KBM-7 (cell line): ENCODE measurements at places on chromosomes 4 and X.

DNA sequence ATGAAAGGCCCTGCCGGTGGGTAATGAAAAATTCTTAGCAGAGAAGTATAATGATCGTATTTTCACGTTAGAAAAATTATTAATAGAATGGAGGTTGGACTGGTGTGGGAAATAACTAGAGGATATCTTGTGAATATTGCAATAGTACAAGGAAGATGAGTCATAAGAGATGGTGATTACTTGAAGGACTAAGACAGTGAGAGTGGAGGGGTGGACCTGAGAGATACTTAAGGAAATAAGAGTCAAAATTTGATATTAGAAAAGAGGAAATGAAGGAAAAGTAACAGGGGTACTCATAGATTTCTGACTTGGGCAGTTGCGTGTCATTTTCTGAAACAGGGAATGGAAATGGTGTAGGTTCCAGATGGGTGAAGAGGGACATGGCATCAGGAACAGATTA is 1.7 kb upstream of the USP53 start:
- DNase-seq, result no peak

DNA sequence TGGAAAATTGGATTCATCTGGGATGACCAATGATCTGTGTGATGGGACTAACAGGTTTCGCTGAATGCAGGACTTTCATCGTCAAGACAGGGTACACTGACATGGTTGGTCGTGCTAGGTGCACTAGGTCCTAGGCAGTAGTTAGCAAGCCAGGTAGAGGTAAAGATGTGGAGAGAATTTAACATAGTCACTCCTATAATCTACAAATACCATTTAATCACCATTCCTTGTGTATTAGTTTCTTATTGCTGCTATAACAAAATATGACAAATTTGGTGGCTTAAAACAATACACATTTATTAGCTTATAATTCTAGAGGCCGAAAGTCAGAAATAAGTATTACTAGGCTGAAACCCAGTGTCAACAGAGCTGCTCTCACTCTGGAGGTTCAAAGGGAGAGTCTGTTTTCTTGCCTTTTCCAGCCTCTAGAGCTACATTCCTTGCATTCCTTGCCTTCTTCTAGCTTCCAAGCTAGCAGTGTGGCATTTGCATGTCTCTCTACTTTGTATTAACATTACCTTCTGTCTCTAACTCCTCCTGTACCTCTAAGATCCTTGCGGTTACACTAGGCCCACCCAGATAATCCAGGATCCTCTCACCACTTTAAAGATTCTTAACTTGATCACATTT is 98.7 kb upstream of the GRIA3 start:
- no peak for DNase-seq

GRCh38 chrX:10622197-10622596 is 1.8 kb upstream of the MID1 start:
- DNase-seq, result no peak

DNA sequence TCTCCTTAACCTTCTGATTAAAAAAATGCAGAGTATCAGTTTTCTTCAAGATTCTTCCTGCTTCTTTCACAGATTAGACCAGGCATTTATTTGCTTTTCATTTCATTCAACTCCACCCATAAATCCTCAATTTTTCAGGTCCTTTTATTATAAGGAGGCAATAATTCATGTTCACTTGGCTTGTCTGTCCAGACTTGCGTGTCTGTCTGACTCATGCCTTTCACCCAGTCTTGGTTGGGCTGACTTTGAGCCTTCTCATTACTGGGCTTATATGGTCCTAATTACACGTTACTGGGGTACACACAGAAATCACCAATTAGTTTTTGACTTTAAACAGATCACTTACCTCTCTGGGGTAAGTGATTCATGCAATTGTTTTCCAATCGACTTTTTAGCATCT is 48.8 kb upstream of the GALNT7 start:
- DNase-seq, result no peak

DNA sequence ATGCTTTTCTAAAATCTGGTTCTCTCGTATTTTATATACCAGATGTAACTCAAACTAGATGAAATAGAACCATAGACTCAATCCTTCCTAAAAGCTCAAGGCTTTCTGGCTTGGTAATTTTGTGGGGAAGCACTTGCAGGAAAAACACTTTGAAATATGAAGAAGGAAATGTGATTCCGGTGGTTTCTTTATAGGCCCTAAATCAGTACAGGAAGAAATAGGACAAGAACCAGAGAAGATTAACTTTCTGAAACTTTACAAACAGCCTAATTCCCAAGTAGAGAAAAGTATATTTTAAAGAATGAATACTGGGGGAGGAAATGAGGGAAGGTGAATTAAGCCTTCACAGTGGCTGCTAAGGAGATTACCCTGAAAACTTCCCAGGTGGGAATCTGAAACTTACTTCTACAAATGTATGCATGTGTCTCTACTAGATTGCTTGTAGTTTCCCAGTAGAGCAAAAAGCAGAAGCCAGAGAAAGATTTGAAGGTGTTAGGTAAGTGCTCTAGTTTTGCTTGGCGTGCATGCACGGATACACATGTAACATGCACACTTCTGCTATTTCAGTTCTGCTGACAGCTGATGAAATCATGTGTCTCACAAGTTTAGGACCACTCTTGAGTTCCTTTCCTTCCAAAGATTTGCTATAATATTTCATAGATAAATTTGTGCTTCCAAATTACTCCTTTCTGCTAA is 92.1 kb downstream of the AFF1 start:
- peak; percentile 80 for DNase-seq

DNA sequence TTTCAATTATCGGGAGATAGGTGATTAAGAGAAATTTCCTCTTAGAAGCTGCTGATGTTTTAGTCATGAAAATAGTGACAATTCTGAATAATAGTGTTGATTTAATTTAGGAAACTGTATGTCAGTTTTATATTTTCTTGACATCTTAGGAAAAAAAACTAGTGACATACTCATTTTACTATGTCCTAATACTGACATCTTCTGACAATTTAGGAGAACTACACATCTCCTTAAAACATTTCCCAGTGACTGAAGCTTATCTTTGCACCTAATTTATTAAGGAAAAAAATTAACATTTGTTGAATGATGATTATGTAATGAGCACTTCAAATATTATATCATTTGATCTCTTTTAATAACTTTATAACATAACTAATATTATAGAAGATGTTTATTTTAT is 42.0 kb upstream of the RBMXL3 start:
- peak; percentile 37 for DNase-seq

GRCh38 chr4:29326816-29327215 is 1393.4 kb upstream of the PCDH7 start:
- DNase-seq, result no peak

- DNase-seq, result no peak
Measured at GRCh38 chrX:43065978-43066377, 288.0 kb upstream of the PPP1R2C start.

GRCh38 chr4:109128589-109128988 is 173.9 kb downstream of the COL25A1 start:
- DNase-seq, result no peak

- peak; percentile 82 for DNase-seq
Measured at GRCh38 chrX:102976793-102977495, 39.9 kb downstream of the RAB40AL start.

DNA sequence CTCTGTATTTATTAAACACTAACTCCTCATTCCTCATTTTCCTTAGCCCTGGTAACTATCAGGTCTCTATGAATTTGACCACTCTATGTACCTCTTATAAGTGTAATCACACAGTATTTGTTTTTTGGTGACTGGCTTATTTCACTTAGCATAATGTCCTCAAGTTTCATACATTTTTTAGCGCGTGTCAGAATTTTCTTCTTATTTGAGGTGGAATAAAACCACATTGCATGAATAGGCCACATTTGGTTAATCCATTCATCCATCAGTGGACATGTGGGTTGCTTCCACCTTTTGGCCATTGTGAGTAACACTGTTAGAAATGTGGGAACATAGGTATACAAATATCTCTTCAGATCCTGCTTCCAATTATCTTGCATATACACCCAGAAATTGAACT is 341.2 kb upstream of the BOD1L1 start:
- no peak for DNase-seq

DNA sequence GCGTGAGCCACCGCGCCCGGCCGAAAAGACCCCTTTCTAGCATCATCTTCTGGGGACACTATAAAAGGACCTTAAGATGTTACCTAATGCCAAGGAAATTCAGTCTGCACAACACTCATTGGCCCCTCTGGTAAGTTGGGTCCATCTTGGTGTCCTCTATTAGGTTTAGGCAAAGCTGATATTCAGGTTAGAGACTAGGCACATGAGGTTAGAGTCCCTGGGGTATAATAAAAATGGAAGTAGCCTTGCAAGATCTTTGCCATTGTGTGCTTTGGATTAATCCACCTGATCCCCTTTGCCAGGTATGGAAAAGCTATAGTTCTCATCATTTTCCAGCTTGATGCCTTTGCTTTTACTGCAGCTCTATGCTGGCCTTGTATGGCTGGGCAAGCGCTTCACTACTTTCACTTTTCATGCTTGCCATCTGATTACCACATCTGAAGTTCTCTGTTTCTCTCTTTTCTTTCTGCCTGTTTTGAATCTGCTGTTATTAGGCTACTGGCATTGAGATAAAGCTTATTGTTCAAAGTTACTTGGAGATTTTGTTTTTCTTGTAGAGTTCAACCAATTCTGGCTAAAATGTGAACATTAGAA is 5.4 kb upstream of the ADH4 start:
- no peak for DNase-seq

GRCh38 chr4:137960371-137961050 is 281.6 kb downstream of the SLC7A11 start:
- no peak for DNase-seq

DNA sequence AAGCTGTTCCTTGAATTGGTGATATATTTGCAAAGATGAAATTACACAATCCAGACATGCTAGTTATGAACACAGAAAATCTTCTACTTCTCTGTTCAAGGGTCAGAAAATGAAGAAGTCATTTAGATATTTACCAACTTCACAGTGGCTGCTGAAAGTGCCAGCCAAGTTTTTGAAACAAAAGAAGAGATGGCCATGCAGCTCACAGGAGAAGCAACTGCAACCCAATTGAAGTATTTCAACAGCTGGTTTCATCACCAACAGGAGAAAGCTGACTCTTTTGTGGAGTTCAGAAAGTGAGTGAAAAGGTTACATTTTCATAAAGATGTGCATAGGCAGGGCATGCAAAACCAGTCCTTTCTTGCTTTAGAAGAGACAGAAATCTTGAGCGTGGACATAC is 70.1 kb upstream of the LSM6 start:
- DNase-seq, result no peak

DNA sequence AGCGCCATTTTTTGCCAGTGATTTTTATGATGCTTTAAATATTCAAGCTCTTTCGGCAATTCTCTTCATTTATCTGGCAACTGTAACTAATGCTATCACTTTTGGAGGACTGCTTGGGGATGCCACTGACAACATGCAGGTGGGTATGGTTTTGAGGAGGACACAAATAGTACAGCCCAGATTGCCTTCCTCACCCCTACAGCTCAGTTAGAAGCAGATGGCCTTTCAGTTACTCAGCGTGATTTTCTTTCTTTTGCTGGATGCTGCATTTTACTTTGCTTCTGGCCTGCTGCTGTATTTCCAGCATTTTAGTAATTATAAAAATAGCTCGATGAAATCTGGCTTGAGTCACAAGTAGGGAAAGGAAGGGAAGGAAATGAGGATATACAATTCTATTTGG is 114.7 kb downstream of the SLC4A4 start:
- DNase-seq, result no peak

DNA sequence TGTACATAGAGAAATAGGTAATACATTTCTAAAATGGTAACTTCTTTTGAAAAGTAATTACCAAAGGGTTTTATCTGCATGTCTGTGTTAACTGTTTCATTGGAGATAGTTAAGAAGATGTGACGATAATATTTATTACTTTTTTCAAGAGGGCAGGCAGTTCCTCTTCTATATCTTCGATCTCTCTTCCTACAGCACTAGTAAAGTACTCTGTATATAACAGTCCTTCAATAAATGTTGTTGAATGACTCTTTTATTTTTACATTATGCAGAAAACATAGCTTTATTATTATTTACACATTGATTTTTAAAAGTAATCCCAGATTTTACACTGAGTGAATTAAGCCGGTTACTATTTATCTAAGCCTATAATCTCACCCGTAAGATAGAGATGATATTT is 51.8 kb downstream of the TMPRSS11E start:
- no peak for DNase-seq

GRCh38 chr4:56723201-56723605 is 42.1 kb upstream of the HOPX start:
- DNase-seq, result peak; percentile 31

- DNase-seq, result no peak
Measured at GRCh38 chrX:23389196-23389792, 54.6 kb downstream of the PTCHD1 start.

DNA sequence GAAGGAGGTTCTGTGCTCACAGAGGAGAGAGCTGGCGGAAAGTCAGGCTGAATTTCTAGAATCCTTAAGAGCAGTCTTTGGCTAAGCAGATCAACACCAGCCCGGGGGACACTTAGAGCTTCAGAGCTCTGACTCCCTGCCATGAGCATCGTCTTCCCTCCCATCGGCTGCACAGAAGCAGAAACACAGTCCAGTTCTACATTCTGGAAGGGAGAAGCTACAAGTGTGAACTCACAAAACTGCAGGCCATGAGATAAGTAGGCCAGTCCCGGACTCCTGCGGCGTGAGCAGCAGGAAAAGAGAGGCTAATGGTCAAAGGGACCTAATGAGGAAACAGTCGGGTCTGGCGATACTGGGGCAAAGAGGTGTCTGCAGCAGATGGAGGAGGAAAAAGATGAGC is 211.5 kb downstream of the DHX15 start:
- no peak for DNase-seq

GRCh38 chrX:2500091-2500802 is 529 bp downstream of the DHRSX start:
- peak; percentile 60 for DNase-seq

GRCh38 chrX:39174241-39174771 is 373.0 kb downstream of the MID1IP1 start:
- DNase-seq, result no peak

GRCh38 chrX:130184857-130185256 is 13.1 kb downstream of the RAB33A start:
- DNase-seq, result no peak

DNA sequence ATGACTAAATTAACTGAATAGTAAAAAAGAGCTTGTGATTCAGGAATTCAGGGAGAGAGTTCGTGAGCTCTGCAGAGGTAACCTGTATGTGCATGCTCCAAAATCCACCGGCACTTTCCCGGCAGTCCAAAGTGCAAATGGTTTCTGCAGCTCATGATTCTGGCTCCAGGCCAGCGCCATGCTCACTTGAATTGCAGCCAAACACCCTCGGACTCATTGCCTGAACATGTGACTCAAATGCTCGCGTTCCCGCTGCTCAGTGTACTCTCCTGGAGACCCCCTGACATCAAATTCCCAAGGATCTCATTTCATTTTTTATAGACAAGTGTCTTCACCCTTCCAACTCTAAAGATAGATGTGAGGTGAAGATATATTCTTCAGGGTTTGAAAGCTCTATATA is 44.1 kb upstream of the SH3RF1 start:
- DNase-seq, result no peak

DNA sequence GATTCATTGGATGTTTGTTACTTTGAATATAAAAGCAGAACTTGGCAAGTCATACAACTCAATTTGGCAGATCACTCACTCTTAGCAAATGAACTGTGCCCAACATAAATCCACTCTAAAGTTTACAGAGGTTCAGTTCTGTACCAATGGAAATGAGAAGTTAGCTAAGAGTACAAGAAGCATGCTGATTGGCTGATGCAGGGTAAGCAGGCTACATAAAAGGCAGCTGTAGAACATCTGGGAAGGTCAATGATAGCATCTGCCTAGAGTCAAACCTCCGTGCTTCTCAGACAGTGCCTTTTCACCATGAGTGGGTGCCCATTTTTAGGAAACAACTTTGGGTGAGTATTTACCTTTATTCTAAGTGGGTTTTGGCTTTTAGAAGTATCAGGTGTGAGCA is at the start of gene TDO2:
Gene TDO2, plus strand, starts transcription at position 244 of the 400 bp plus-strand sequence. Its CDS starts 63 bp downstream, at position 307.
- DNase-seq, result no peak
